ENCODE measurements at places on chromosomes 7 and 10.

DNA sequence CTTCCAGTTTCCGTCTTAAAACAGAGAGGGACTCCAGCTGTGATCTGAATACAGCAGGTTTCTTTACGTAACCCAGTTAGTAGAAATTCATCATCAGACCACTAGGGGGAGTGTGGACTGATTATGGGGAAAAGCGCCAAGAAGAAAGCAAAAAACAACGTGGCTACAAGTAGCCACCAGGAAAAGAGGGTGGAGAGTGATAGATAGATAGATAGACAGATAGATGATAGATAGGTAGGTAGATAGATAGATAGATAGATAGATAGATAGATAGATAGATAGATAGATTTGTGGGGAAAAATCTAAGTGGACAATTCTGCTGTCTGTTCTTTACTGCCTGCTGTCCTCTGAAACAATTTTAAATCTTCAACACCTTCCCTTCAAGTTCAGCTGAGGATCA lies 12.7 kb upstream of the AKR1B10 start:
- no peak for DNase-seq

DNA sequence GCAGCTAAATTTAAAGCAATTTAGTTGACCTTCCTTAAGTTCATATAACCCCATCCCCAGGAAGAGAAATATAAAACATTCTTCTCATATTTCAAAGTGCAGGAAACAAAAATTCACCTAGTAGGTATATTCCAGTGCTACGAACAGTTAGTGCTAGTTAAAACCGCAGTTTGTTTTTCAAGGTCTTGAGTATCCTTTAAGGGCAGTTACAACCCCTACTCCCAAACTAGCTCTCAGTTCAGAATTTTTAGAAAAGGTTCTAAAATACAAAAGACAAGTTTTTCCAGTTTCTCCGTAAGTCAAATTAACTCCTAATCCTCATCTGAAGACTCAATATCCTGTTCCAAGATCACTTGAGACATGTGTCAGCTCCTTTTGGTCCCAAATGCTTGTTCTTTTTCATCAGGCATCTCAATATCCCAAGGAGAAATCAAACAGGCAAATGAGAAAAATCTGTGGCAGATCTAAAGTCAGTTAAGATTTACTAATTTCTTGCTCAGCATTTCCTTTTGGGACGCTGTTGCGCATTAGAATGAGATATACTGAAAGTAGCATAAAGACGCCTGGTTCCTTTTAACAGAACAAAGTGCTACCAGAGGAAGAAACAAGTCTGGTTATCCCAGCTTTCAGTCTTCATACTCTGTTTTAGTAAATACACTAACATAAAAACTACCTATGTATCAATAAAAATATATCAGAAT lies 51.8 kb downstream of the ARHGAP12 start:
- DNase-seq, result no peak

DNA sequence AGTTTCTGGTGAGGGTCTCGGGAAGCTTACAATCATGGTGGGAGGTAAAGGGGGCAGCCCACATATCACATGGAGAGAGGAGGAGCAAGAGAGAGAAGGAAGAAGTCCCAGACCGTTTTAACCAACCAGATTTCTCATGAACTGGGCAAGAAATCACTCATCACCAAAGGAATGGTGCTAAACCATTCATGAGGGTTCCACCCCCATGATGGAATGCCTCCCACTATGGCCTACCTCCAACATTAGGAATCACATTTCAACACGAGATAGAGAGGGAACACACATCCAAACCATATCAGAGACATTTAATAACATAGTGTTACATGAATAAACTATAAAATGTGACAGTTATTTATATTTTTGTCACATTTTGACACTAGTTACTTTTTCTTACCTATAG lies 214.8 kb upstream of the MAGI2 start:
- DNase-seq, result no peak

DNA sequence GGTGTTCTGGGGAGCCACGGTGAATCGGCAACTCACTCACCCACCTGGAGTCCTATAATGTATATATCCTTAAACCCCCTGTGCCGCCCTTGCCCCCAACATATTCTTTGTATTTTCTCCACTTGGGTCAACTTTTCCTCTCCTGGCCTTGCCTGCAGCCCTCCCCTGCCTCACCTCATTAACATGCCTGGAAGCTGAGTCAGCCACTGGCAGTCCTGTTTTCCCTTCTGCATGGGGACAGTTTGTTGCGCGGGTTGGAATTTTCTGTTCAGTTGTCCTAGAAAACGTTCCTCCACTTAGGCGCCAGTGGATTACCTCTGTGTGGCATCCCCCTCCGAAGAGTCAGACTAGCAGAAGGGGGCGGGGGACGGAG lies 97.4 kb downstream of the C10orf105 start:
- no peak for DNase-seq

DNA sequence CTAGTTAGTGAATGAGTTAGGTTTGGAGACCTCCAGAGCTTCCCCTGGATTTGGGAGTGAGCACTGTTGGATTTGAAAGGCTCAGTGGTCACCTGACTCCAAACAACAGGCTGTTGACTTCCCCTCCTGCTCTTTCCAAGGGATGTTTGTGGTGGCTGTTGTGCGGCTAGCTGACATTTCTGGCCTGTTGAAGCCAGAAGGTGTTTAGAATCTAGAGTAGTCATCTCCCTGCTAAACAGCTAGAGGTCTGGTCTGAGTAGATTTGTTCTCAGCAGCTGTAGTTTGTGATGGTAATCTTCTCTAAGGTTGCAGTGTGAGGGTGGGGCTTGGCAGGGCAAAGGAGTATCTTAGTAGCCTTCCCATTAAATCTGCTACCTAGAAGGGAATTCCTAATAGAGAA lies 30.1 kb downstream of the BPGM start:
- DNase-seq, result no peak

DNA sequence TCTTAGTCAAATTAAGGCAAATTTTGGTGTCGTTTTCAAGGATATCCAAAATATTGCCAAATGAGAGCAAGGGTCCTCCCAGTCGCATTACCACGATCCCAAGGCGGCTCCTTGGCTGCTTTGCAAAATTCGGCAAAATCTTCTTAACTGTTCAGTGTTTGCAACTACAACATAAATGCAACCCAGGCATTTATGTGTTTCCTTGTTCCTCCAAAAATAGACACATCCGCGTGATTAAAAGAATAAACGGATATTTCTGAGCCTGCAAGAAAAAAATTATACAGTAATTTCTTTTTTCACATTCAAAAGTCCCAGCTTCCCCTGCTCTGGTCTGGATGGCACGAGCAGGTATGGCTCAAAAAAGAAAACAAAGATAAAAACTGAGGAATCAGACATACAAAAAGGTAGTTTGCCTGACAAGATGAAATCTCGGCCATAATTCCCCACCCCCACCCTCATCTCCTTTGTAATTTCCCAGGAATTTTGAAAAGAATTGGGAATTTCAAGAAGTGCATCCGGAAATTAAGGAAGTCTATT lies 6.0 kb downstream of the SKIDA1 start:
- DNase-seq, result no peak

DNA sequence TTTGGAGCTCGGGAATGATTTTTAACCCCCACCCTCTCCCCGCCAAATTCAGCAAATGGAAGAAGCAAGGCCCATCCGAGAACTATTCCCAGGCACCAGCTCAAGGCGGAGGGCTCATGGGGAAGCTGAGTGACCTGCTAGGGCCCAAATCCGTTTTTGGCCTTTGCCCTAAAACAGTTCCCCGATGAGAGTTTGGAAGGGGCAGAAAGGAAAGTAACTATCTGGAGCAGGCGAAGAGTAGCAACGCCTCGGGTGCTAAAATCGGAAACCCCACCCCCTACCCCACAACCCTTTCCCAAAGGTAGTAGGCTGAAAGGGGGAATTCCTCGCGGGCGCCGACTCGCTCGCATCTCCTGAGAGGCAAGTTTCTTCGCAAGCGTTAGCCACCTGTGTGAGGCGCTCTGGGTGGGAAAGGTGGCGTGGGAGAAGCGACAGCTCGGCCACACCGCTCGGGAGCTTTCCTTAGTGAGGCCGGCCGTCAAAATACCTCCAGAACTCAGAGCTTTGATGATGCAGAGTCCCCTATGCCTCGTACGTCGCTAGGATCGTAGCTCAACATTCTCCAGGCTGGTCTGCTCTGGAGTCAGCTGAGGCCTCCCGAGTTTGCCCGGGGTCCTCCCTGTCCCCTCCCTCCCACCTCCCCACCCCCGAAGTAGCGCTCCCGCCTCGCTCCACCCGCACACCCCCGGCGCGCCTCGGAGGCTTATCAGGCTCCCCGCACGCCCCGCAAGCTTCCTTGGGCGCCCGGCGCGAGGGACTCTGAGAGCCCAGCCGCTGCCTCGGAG lies 642 bp upstream of the PRKG1 start:
- DNase-seq, result no peak

- DNase-seq, result no peak
These were observed 65.6 kb downstream of the UNCX start for GRCh38 chr7:1298051-1298930.

GRCh38 chr10:80472234-80473095 lies 18.4 kb downstream of the TSPAN14 start:
- DNase-seq, result no peak

DNA sequence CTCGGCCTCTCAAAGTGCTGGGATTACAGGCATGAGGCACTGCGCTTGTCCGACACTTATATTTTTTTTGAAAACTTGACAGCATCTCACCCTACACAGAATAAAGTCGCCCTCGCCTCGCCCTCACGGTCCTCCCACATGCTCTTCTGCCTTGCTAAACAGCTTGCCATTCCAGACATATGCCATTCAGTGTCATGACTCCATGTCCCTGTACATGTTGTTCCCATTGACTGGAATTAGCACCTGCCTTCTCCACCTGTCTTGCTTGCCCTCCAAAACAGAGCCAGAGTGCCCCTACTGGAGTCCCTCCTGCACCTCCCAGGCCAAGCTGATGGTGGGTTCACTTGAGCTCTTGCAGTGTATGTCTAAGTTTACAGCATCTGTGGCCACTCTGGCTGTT lies 6.2 kb downstream of the NIPSNAP2 start:
- no peak for DNase-seq
